GM10248 (cell line): ENCODE measurements at places on chromosomes 1 and 21.

DNA sequence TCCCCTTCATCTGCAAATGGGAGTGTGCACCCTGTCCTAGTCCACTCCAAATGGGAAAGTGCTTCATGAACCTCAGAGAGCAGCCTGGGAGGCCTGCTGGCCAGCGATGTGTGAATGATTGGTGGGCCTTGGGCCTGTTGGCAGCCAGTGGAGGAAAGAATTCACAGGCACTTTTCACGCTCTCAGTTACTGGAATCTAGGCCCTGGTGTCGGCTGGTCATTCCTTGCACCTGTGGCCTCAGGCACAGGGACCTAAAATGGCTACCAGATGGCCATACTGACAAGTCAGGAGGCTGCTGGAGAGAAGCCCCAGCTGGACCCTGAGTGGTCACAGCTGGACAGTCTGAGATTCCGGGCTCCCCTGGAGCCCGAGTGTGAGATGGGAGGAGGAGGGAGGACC lies 18.4 kb upstream of the EDN2 start:
- DNase-seq, result no peak

GRCh38 chr1:5960336-5960735 lies 31.9 kb downstream of the NPHP4 start:
- no peak for DNase-seq

DNA sequence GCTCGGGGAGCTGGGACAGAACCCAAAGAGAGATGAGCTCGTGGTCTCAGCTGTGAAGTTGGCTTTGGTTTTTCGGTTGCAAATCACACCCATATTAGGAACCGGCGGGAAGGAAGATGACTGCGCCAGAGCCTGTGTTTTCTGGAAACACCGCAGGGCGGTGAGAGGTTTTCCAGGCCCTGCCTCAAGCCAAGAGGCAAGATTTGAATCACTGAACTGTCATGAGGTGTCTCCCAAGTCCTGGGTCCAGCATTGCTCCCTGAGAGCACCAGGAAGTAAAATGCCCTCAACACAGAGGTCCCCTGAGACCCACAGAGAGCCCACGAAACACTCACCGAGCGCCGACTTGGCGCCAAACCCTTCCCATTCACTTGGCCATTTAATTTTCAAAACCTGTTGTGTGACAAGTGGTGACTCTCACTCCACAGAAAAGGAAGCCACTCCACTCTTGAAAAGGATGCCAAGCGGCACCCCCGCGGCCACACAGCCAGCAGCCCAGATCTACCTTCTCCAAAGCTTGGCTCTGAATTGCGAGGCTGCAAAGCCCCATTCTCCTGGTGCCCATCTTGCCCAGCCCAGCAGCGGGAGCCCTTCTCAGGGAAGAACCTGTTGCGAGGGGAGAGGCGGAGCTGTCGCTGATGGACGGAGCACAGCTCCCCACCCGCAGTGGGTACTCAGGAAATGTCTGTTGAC lies 99.0 kb upstream of the RUNX3 start:
- DNase-seq, result no peak

DNA sequence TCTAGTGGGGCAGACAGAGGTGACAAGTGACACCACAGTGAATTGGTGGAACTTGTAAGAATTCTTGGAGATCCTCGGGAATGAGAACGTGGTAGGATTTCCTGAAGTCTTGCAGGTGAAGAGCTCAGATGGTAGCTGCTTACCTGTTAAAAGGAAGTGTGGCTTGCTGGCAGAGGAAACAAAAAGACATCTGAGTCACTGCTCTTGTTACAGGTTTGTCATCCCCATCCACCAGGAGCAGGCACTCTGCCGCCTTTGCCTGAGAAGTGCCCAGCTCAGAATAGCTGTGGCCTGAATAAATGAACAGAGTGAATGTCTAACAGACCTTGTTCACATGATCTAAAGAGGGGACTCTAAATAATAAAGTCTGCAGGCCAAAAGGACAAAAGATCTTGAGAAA lies 12.3 kb upstream of the ZSCAN20 start:
- DNase-seq, result no peak

- no peak for DNase-seq
Observed at GRCh38 chr1:228310162-228310792, 96.4 kb downstream of the TRIM11 start.

DNA sequence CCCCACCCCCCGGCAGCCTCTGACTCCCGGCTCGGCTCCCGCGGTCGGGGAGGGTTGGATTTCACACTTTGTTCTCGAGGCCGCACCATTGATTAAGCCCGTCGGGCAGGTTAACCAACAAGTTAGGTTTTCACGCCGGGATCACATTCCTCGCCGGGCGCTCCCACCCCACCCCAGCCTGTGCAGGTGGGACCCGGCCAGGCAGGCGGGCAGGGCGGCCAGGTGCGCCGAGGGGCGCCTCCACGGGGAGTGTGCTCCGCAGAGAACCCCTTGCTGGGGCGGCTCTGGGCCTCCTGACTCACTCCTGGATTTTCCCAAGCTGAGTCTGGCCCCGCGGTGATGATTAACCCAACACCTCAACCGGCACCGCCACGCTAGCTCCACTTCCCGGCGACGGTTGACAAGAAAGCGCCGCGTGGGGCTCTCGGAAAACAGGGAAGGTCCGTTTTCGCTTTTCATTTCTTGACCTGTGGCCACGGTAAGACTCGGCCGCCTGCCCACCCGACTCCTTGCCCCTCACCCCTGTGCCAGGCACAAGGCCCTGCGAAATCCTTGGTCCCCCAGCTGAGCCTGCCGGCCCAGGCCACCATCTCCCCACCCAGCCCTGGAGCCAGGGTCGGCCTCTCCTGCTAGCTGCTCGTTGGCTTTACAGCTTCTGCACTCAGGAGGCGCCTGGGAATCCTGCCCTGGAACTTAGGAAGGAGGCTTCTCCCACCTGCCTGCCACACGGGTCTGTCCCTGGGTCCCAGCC lies 8.8 kb upstream of the TTLL10 start:
- no peak for DNase-seq

- DNase-seq, result no peak
Observed at GRCh38 chr1:52691821-52692220, 6.3 kb downstream of the COA7 start.

DNA sequence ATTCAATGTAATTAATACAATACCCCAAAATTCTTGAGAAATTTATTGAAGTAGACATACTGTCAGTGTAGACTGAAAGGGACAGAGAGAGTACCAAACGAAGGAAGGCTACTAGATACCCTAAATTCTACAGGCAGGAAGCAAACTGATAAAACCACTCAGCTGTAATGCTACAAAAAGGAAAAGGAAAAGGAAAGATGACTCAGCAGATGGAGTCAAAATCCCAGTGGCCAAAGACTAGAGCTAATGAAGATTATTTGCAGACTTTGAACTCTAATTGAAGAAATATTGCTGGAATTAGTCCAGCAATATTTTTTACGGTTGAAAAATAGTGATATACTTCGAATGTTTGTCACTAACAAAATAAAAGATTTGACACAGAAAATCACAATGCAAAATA lies 671.9 kb downstream of the BRINP3 start:
- no peak for DNase-seq

- no peak for DNase-seq
Observed at GRCh38 chr1:211192227-211192626, 58.3 kb upstream of the KCNH1 start.

DNA sequence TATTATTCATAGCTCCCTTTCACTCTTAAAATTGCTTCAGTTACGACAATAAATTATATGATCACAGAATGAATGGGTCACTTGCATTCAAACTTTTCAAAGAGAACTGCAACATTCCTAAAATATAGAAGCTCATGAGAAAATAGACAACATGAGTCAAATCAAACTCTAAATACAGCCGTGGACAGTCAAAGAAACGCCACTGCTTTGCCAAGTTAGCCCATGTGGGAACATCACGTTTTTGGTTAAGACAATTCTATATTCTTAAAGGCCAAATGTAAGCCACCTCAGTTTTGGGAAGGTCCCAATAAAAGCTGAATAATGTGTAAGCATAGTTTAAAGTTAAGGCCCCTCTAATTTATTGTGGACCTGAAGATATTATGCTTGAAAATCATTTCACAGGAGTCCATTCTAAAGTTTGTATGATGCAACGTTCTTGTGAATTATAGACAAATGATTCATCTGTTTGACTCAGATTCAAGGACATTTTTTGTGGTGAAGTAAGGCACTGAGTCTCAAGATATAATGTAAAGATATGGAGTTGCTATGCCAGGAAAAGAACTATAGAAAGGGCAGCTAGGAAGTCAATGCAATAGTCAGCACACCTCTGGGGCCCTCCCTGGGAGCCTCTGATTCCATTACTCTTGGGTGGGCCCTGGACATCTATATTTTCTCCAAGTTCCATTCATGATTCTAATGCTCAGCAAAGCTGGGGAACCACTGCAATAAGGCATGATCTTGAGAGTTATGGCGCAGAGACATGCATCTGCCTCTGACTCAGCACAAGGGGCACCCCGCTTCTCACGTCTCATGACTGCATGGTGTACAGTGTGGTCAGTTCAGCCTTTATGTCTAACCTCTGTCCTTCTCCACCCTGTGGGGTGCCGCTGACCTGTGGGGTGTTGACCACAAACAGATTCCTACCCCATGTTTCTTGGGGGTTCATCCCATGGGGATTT lies 33.9 kb downstream of the ETS2 start:
- no peak for DNase-seq

DNA sequence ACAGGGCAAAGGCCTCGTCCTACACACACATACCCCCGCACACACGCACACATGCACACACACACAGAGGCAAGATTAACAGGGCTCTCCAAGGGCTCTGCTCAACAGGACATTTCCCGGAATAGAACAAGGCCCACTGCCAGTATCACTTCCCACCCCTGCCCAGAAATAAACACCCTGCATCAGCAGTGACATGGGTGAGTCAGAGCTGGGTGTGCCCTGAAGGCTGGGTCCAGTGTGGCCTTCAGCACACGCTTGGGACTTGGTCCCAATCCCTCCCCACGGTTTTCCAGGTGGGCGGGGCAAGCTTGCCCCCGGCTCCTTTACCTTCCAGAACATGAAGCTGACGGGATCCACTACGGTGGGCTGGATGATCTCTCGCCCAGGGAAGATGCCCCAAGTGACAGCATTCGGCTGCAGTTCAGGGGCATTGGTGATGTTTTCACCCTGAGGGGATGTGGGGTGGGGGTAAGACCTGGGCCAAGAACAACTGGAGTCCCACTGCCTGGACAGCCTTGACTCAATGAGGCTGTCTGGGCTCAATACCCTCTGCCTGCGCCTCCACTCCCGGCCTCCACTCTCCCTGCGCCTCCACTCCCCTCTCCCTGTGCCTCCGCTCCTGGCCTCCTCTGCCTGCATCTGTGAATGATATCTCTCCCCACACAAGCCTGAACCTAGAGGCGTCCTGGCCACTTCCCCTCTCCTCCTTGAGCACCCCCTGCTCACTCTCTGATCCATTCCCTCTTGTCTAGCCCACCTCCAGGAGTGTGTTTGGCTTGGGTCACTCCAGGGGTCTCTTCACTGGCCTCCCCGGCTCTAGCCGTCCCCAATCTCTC lies 14.7 kb downstream of the MTHFR start:
- DNase-seq, result no peak
